ENCODE measurements at places on chromosomes 12 and 14.

- DNase-seq: no peak
These were observed 121.8 kb downstream of the SUDS3 start for GRCh38 chr12:118498171-118498570.

GRCh38 chr14:64844969-64845536, 34.7 kb downstream of the SPTB start:
- DNase-seq: no peak

DNA sequence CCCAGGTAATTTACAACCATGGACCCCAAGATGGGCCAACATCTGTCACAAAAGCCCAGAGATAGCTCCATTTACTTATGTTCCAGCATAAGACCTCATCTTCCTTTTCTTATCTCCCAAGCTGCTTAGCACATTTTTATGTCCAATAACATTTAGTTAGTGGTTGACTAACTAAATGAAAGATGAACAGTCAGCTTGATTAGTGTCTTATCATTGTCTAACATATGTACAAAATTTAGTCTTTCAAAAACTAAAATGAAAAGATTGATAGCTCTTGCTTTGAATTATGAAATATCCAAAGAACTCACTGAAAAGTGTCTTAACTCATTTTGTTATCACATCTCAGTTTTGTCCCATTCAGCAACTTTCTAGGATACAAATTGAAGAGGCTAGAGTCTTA, 163.1 kb upstream of the EGLN3 start:
- DNase-seq: no peak

DNA sequence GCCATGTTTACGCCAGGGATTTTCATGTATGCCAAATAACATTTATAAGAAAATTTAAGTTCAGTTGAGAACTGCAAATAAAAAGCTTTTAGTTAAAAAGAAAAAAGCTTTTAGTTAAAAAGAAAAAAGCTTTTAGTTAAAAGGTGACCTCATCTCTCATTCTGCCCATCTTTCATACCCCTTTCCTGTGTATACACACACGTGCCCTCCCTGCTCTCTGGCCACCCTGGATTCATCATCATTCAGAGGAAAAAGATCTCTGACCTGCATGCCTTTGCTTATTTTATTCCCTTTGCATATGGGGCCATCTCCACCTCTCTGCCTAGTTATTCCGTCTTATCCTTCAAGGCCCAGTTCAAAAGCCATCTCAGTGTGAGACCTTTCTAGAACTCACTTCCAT, 38.1 kb upstream of the CDK17 start:
- no peak for DNase-seq

DNA sequence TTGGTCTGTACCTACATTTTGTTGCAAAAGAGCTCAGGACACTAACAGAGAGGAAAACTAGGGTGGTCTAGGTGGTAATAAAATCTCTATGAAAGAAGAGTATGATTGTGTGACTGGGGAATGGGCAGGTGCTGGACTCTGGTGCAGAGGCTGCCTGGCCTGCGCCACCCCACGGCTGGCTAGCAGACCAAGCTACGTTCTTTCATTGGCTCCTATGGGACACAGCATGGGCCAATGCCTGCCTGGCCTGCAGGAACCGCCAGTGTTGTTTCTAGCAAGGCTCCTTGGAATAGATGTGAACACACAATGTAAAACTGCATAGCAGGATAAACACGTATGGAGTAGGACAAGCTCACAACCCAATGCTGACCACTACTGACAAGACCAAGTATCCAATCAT, 51.7 kb upstream of the CORO1C start:
- no peak for DNase-seq

- DNase-seq: no peak
These were observed 68.7 kb downstream of the RGS6 start for GRCh38 chr14:72000907-72001306.

GRCh38 chr12:130559806-130560205, 156.3 kb downstream of the RIMBP2 start:
- DNase-seq: no peak

DNA sequence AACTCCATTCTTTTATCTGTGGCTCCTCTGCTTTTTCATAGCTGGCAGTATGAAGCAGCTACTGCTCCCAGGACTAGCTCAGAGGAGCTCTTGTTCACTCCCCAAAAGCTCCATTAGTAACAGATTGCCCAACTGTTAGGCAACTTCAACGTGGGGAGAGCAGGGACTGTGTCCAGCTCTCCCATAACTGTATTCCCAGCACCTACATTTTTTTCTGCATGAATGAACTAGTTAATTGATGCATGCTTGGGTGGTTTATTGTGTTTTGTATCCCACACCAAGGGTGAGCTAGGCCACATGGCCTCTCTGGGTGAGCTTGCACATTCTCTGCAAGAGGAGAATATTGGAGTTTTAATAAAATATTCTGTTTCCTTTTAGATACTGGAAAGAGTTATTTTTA, 15.2 kb downstream of the STON2 start:
- DNase-seq: no peak

GRCh38 chr14:93025055-93025454, 90.7 kb downstream of the ITPK1 start:
- no peak for DNase-seq

DNA sequence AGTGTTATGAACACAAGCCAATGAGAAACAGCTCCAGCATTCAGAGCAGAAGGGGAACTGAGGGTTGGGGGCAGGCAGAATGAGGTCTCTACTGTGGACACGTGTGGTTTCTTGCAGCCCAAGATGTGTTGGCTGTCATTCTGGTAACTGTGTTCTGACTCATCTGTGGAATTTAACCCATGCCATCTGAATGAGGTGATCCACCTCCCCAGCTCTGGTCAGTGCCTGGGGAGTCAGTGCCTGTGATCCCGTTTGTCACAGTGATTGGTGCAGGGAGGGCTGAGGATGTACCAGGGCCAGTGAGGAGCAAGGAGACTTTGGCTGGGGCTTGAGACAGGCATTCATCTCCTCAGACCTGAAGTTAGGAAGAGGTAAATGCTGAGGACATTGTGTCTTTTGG, 216.8 kb downstream of the MSRB3 start:
- no peak for DNase-seq

DNA sequence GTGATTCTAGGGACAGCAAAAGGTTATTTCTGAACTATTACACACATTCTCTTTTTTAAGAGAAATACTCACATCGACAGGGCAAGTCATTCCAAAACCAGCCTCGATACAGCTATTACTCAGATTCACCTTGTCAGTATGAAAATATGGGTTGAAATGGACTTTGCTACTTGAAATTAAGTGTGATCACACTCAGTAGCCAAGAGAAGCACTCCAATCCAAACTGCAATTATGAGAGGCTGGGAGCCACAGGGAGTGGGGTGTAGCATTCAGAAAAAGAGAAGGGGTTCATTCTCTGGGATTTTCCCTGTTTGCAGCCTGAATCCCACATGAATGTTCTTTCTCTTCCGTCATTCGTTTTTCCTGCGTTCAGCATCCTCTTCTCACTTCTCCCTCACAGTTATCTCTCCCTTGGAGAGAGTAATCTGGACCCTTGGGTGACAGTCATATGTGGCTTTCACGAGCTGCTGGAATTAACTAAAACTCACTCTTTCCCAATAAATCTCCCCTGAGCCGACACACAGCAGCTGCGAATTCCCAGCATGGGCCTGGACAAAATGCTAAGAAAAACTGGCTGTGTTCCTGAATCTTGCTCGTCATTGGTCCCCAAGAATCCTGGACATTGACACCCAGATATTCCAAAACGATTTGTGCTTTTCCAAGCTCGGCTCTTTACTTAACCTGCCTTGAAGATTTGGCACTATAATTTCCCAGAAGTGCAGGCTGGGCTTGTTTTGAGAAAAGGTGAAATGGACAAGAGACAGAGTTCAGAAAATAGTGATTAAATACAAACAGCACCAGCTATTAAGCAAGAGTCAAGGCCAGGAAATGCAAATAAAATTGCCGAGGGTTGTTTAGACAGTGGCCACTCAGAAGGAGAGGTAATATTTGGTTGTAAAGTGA, 199.5 kb upstream of the PLEKHG7 start:
- no peak for DNase-seq

GRCh38 chr12:110015132-110015531, 15.9 kb downstream of the ANKRD13A start:
- no peak for DNase-seq

- DNase-seq: no peak
These were observed 174.5 kb downstream of the DACT1 start for GRCh38 chr14:58812050-58812910.

DNA sequence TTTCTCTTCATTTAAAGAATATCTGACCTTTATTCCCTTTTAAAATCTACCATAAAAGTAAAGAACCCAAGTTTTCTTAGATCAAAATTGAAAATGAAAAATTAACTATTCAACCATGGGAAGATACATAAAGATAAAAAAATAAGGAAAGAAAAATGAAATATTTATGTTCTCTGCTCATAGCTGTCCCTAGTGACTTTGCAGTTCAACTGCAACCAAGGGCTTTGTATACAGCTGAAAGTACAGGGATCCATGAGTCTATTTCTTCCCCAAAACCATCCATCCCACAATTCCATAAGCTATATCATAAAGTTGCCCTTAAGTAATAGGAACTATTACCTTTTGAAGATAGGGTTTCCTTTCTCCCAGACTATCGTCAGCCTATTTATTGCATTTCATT, 113.1 kb downstream of the ITPR2 start:
- no peak for DNase-seq

DNA sequence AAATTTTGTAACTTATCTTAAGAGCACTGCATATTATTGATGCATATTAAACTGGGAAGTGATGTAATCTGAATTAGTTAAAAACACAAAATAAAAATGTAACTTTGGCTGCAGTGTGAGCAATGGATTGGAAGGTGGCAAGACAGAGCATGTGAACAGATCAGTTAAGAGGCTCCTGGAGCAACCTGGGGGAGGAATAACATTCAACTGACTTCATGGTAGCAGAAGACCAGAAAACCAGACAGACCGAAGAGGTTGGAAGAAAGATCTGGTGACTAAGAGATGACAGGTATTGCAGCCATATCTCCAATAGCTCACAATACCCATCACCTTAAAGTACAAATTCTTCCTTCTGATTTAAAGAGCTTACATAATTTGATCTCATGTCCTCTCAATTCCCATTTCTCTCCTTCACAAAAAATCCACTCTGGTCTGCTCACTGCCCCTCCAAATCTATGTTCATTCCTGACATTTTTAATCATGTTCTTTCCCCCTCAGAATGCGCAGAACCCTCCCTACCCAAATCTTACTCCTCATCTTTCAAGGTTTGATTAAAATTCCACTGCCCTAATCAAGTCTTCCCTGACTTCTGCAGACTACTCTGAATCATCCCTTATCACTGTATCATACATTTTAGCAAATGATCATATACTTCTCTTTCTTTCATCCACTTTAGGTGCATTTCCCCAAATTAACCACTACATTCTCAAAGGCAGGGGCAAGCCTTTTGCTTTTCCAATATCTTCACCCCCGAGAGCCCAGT, 51.5 kb downstream of the DUSP16 start:
- no peak for DNase-seq

- DNase-seq: no peak
These were observed 120.7 kb upstream of the PCED1B start for GRCh38 chr12:46958599-46959290.

DNA sequence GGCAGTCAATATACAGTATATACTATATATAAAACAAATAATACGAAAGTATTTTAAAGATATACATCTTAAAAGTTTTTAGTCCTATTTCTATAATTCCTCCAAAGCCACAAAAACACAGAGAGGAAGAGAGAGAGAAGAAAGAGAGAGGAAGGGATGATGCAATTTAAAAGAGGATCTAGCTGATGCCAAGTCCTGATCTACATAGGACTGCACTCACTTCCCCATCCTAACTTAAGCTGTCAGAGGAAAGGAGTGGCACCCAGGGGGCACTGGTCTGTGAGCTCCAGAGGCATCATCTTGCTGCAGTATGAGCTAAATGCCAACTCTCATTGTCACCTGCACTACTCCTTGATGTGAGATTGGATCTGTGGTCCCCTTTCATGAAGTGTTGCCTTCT, 95.8 kb downstream of the C12orf42 start:
- DNase-seq: no peak

- DNase-seq: no peak
These were observed 64.0 kb upstream of the ATF1 start for GRCh38 chr12:50699940-50700339.

DNA sequence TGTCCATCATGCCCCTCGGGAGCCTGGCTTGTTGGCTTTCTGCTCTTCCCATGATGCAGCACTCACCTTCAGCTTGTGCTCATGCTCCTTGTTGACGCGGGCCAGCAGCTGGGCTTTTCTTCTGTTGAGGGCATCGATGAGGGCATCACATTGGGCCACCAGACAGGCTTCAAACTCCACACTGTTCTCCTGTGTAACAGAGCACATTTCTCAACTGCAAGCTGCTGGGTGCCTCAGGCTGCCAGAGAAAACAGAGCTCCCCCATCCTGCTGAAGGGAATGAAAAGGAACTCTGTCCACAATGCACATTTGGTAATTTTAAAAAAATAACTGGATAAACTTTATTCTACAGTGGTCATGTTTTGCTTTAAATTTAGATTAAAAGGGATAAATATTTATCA, 72.1 kb downstream of the TRIM9 start:
- DNase-seq: no peak

DNA sequence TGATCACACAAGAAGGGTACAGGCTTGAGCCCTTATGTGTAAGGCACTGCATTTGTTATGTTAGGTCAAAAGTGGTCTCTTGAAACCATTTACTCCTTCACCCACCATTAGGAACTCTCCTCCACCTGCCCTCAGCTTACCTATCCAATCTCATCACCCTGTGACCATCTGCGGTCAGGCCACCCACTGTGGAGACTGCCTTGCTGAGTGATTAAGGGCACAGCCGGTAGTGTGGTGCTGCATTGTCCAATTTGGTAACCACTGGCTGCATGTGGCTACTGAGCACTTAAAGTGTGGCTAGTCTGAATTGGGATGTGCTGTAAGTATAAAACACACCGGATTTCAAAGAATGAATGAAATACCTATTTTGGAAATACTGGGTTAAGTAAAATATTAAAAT, 177.1 kb upstream of the PARP11 start:
- DNase-seq: no peak

DNA sequence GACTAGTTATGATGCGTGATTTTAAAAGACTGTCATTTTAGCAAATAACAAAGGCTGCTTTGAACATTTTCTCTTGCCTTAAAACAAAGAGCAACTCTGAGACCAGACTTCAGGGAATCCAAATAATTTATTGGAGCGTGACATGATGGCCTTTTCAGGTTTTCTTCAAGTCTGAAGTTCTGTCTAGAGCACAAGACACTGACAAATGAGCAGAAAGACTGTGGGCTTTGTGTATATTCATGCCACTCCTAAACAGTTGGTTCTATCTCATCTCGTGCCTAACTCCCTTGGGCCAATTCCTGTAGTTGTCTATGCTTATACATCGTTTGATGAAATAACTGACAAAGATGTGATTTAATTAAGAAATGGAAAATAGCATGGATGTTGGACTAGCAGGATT, 47.5 kb downstream of the IFT81 start:
- DNase-seq: no peak

GRCh38 chr12:88417531-88417930, 162.7 kb downstream of the KITLG start:
- DNase-seq: no peak

DNA sequence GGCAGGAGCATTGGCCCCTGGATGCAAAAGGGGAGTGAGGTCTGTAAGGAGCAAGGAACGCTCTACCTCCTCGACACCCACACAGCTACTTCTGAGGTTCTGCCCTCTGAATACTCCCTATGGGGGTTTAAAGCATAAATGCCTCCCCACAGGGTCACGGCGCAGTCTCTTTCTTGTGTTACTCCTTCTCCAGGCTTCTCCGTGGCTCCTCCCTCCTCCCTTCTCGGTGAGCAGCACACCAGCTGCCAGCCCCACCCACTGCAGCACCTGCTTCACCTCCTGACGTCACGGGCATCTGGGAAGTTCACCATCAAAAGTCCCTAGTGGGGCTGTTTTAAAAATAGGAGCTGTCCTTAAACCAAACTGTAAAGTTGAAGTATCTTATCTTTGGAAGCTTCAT, 67.3 kb downstream of the SPTB start:
- DNase-seq: no peak

All from NK-92 treated with Interleukin-12 subunit alpha and Interleukin-12 subunit beta, amount 100 ng/mL, for 24 hours (cell line).